Activated CD8-positive, alpha-beta T cell treated with anti-CD3 and anti-CD28 coated beads for 36 hours (primary cell): ENCODE measurements at places on chromosomes 13 and 19. TPM values are rescaled to one million over a fixed set of nuclear protein-coding genes. Genes with fewer than 3 reads are reported as not detected.
A peak's percentile ranks its signal among the peaks of the same experiment; 100 is the strongest.

Gene OR7C2
- not detected for total RNA-seq

- H3K4me1 ChIP-seq: no peaks in the 10 kb centered on the region
- peaks cover 2% of the 10 kb centered on the region for H3K27me3 ChIP-seq
- DNase-seq: no peak
- H3K36me3 ChIP-seq: no peaks in the 10 kb centered on the region
- no peak overlapping the region for H3K27ac ChIP-seq
Measured at GRCh38 chr19:40133491-40133890, 42.7 kb upstream of the ZNF780A start.

DNA sequence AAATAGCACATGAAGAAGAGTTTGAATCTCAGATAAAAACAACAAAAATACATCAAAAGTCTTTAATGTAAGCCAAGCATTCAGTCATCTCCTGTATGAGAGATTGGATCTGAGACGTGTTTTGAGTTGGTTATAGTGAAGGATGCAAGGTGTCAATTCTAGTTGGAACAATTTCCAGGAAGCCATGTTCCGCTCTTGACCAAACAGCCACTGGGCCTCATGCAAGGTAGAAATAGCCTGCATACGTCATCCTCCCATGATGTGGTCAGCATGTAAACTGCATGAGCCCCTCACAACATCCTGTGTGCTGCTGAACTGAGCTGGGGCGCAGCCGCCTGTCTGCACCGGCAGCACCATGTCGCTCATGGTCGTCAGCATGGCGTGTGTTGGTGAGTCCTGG lies at the start of gene KIR3DL3:
Gene KIR3DL3, plus strand, starts transcription at position 301 of the 400 bp plus-strand sequence. Its CDS starts 55 bp downstream, at position 356.
- no peak for DNase-seq
- H3K4me3 ChIP-seq: no peak within 1 kb of the TSS
- H3K27me3 ChIP-seq: peaks cover 5% of the 10 kb centered on the region
- H3K36me3 ChIP-seq: no peaks in the 10 kb centered on the region

GRCh38 chr13:23793711-23794110 lies 95.5 kb downstream of the MIPEP start:
- H3K4me3 ChIP-seq: no peak overlapping the region
- no peaks in the 10 kb centered on the region for H3K27me3 ChIP-seq
- H3K36me3 ChIP-seq: peaks cover 22% of the 10 kb centered on the region
- peaks cover 10% of the 10 kb centered on the region for H3K4me1 ChIP-seq

- DNase-seq: no peak
- H3K4me3 ChIP-seq: no peak overlapping the region
- H3K27me3 ChIP-seq: peaks cover 8% of the 10 kb centered on the region
- no peaks in the 10 kb centered on the region for H3K36me3 ChIP-seq
- H3K27ac ChIP-seq: no peak overlapping the region
Measured at GRCh38 chr13:112626124-112626523, 38.2 kb upstream of the TUBGCP3 start.

Gene STOML3
- not detected for total RNA-seq

GRCh38 chr19:1659084-1659427 lies 6.6 kb upstream of the TCF3 start:
- no peak overlapping the region for H3K27ac ChIP-seq
- no peaks in the 10 kb centered on the region for H3K27me3 ChIP-seq
- peaks cover 7% of the 10 kb centered on the region for H3K4me1 ChIP-seq
- no peak overlapping the region for H3K4me3 ChIP-seq
- no peaks in the 10 kb centered on the region for H3K36me3 ChIP-seq

Gene GNA15
- total RNA-seq: 45.5 TPM

Gene ADM5
- total RNA-seq: 5.2 TPM

DNA sequence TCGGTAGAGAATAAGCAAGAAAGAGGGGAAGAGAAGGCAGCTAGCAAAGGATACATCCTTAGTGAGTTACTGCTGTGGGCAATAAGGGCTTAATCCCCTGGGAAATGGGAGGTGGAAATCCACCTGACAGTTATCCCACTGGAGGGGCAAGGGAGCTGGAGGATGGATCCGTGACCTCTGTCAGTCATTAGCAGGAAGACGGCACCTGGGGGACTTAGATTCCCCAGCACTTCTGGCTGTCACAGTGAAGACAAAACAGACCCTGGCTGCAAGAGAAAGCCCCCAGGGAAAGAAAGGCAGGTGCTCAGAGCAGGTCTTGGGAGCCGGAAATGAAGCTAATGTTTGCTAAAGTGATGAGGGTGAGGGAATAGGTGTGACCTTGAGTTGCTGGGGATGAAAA lies 70.4 kb upstream of the MRI1 start:
- H3K4me3 ChIP-seq: no peak overlapping the region
- H3K36me3 ChIP-seq: no peaks in the 10 kb centered on the region
- no peak overlapping the region for H3K27ac ChIP-seq
- no peak for DNase-seq
- peaks cover 5% of the 10 kb centered on the region for H3K27me3 ChIP-seq

GRCh38 chr19:1027650-1028061 lies 1.2 kb downstream of the CNN2 start:
- H3K4me1 ChIP-seq: peaks cover 33% of the 10 kb centered on the region
- peaks cover 17% of the 10 kb centered on the region for H3K36me3 ChIP-seq
- H3K27me3 ChIP-seq: no peaks in the 10 kb centered on the region
- H3K4me3 ChIP-seq: peak overlapping the region; percentile 89
- H3K27ac ChIP-seq: peak overlapping the region; percentile 78

Gene ETV2
- 1.2 TPM for total RNA-seq

GRCh38 chr19:17450264-17451075 lies 2.0 kb upstream of the TMEM221 start:
- no peaks in the 10 kb centered on the region for H3K36me3 ChIP-seq
- no peak overlapping the region for H3K4me3 ChIP-seq
- peaks cover 29% of the 10 kb centered on the region for H3K27me3 ChIP-seq
- peaks cover 21% of the 10 kb centered on the region for H3K4me1 ChIP-seq
- DNase-seq: peak; percentile 73

Gene POSTN
- not detected for total RNA-seq

- H3K4me1 ChIP-seq: peaks cover 6% of the 10 kb centered on the region
- H3K27me3 ChIP-seq: no peaks in the 10 kb centered on the region
- H3K36me3 ChIP-seq: peaks cover 57% of the 10 kb centered on the region
- H3K27ac ChIP-seq: peak overlapping the region; percentile 82
- DNase-seq: no peak
- H3K4me3 ChIP-seq: no peak overlapping the region
Measured at GRCh38 chr19:5664515-5664914, 15.8 kb downstream of the MICOS13 start.

Gene HSH2D
- total RNA-seq: 23.5 TPM

Gene PEAK3
- total RNA-seq: not detected

DNA sequence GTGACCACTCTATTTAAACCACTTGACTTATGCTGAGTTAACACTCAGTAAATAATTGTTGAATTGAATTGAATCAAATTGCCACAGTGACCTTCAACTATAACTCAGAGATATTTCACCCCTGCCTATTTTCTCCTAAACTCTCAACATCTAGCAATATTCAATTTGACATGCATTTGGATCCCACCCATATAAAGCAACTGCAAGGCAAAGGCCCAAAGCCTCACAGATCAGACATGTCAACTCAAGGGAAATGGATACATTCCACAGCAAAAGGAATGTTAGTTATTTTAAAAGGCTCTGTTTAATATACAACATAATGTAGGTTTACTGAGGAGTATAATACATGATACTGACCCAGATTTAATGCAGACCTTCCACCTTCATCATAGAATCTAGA lies 107.4 kb downstream of the KCTD12 start:
- H3K4me1 ChIP-seq: no peaks in the 10 kb centered on the region
- no peak overlapping the region for H3K4me3 ChIP-seq
- no peaks in the 10 kb centered on the region for H3K36me3 ChIP-seq
- DNase-seq: no peak
- no peaks in the 10 kb centered on the region for H3K27me3 ChIP-seq
- H3K27ac ChIP-seq: no peak overlapping the region

GRCh38 chr19:4403005-4403761 lies 743 bp downstream of the CHAF1A start:
- H3K27ac ChIP-seq: peak overlapping the region; percentile 90
- peaks cover 46% of the 10 kb centered on the region for H3K4me1 ChIP-seq
- H3K4me3 ChIP-seq: peak overlapping the region; percentile 95

Gene ZNF345
- 3.6 TPM for total RNA-seq

DNA sequence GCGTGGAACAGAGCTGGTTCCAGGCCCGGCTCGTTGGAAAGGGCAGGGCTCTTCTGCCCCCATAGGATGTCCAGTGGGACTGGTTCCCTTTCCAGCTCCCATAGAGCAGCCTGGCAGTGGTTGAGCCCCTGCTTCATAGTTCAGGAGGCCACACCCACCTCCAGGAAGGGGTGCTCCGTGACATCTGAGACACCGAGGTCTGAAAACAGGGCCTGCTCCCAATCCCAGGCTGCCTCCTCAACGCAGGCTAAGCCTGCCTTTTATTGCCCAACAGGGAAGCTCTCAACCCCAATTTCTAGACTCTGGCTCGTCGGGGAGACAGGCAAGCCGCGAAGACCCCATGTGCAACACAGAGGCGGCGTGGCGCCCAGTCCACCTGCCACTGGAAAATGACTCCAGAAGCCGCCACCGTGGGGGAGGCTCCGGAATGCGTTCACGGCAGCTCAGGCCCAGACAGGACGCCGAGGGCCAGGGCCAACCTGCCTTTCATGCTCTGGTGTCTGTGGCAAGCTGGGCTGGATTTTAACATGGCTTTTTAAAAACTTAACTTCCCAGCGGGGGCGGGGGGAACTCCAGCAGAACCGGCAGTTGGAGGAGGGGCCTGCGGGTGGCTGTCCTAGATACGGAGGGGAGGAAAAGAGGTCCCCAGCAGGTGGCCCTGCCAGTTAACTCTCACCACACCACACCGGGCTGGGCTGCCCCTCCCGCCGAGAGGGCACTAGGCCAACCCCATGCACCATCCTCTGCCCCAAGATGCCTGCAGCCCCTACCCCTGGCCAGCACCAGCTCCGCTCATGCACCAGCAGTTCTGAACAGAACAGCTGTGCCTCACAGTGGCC lies 17.9 kb upstream of the TINCR start:
- peak overlapping the region; percentile 78 for H3K27ac ChIP-seq
- H3K4me1 ChIP-seq: peaks cover 20% of the 10 kb centered on the region
- no peaks in the 10 kb centered on the region for H3K27me3 ChIP-seq
- H3K36me3 ChIP-seq: peaks cover 36% of the 10 kb centered on the region
- peak overlapping the region; percentile 31 for H3K4me3 ChIP-seq

DNA sequence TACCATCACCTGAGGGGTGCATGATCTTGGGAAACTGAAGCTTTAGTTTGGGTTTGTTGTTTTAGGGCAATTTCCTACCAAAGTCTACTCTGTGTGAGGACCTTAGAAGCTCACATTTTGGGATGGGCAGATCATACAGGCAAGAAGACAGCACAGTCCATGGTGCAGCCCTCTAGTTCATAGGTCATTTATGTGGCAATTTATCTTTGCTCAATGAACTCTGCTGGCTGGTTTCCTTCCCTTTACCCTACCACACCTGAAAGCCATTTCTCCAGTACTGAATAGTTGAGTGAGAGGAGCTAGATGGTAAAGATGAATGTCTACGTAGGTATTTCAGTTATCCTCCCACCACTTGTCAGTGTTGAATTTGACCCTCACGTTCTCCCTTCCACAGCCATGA lies 87.5 kb upstream of the KLF12 start:
- no peak overlapping the region for H3K4me3 ChIP-seq
- H3K36me3 ChIP-seq: no peaks in the 10 kb centered on the region
- H3K27ac ChIP-seq: no peak overlapping the region
- H3K27me3 ChIP-seq: no peaks in the 10 kb centered on the region
- peaks cover 4% of the 10 kb centered on the region for H3K4me1 ChIP-seq
- DNase-seq: no peak

GRCh38 chr13:95920485-95920884 lies 132.7 kb downstream of the UGGT2 start:
- DNase-seq: no peak
- H3K36me3 ChIP-seq: no peaks in the 10 kb centered on the region
- no peaks in the 10 kb centered on the region for H3K4me1 ChIP-seq

DNA sequence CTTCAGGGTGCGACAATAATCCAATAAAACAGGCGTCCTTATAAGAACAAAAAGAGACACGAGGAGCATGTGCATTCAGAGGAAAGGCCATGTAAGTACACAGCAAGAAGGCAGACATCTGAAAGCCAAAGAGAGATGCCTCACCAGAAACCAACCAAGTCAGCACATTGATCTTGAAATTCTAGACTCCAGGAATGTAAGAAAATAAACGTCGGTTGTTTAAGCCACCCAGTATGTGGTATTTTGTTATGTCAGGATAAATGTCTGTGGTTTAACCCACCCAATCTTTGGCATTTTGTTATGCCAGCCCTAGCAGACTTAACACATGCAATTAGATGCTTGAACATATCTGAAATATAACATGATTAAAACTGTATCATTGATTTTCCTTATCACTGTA lies 452.0 kb downstream of the SLITRK6 start:
- H3K27me3 ChIP-seq: no peaks in the 10 kb centered on the region
- no peaks in the 10 kb centered on the region for H3K36me3 ChIP-seq
- DNase-seq: no peak
- H3K27ac ChIP-seq: no peak overlapping the region
- H3K4me1 ChIP-seq: no peaks in the 10 kb centered on the region
- no peak overlapping the region for H3K4me3 ChIP-seq

DNA sequence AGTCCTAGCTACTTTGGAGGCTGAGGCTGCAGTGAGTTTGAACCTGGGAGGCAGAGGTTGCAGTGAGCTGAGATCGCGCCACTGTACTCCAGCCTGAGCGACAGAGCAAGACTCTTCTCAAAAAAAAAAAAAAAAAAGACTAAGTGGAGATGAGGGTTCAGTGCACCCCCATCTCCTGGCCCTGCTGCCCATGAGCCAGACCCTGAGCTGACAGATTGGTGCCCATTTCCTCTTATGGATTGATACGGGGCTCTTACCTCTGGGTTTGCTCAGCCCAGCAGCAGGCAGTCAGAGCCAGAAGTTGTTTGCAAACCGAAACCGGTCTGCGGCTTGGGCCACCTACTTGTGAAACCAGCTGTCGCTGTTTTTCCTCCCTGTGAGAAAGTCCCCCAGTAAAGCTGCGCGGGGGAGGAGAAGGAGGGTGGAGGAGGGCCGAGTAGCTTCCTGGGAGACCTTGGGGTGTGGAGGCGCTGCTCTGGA lies 36.9 kb downstream of the ARRDC2 start:
- H3K27ac ChIP-seq: peak overlapping the region; percentile 79
- H3K4me3 ChIP-seq: peak overlapping the region; percentile 51
- H3K4me1 ChIP-seq: peaks cover 37% of the 10 kb centered on the region

DNA sequence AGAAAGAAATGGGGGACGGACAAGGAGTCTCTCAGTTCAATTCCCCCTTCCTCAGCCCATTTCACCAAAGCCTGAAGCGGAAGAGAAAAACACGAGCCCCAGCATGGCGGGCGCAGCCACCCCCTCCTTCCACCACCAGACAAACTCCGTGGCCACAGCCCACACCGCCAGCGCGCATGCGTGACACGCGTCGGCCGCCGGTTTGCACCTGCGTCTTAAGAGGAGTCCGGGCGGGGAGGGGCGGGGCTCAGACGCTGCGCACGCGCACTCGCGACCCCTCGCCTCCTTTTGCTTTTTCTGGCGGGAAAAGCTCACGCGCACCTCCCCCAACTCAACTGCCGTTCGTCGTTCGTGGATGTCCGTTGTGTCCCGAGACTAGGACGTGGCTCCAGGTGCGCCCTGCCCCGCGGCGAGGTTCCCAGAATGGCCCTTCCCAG lies at the start of gene KASH5:
Gene KASH5, plus strand, starts transcription at position 314 of the 437 bp plus-strand sequence. CDS start 2,635 bp downstream, outside the sequence.
- peak within 1 kb of the TSS; percentile 57 for H3K27ac ChIP-seq
- H3K36me3 ChIP-seq: no peaks in the 10 kb centered on the region
- H3K4me3 ChIP-seq: peak within 1 kb of the TSS; percentile 34
- H3K27me3 ChIP-seq: no peaks in the 10 kb centered on the region
- H3K4me1 ChIP-seq: peaks cover 10% of the 10 kb centered on the region
- DNase-seq: peak; percentile 84

Gene B9D2
- 5.1 TPM for total RNA-seq
